ENCODE measurements at places on chromosomes 3 and 15.
A peak's percentile ranks its signal among the peaks of the same experiment; 100 is the strongest.

GRCh38 chr15:95567686-95568085 lies 762.8 kb upstream of the NR2F2 start:
- DNase-seq = peak; percentile 5

- DNase-seq = peak; percentile 25
Observed at GRCh38 chr3:80017369-80017768, 249.6 kb upstream of the ROBO1 start.

GRCh38 chr15:79132770-79133169 lies 42.2 kb upstream of the RASGRF1 start:
- DNase-seq = no peak

DNA sequence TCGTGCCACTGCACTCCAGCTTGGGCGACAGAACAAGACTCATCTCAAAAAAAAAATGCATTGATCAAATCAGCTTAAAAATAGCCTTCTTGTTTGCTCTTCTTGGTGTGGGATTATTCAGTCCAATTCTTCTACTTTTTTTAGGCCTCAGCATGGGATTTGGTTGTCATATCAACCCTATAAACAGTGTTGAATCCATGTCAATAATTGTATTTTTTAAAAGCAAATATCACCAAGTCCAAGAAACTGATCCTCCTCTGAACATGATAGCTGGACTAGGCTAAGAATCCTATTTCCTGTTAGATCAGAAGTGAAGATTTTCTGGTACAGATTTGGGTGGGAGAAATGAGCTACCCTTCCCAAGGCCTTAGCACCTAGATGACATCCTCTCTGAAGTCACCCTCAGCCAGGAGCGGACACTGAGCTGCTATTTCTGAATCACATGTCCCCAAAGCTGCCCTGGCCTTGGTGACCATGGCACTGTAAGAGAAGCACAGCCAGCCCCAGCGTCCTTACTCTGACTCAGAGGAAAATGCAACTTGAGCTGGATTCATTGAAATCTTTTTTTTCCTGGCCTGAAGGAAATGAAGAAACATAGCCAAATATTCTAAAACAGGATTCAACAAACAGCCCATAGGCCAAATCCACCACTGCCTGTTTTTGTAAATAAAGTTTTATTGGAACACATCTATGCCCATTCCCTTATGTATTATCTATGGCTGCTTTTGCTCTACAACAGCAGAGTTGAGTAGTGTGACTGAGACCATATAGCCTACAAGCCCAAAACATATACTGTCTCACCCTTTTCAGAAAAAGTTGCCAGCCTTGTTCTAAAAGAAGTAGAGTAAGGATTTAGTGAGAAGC lies 215.9 kb upstream of the CTDSPL start:
- DNase-seq = no peak

- no peak for DNase-seq
Observed at GRCh38 chr3:126512026-126512425, 5.5 kb downstream of the UROC1 start.

DNA sequence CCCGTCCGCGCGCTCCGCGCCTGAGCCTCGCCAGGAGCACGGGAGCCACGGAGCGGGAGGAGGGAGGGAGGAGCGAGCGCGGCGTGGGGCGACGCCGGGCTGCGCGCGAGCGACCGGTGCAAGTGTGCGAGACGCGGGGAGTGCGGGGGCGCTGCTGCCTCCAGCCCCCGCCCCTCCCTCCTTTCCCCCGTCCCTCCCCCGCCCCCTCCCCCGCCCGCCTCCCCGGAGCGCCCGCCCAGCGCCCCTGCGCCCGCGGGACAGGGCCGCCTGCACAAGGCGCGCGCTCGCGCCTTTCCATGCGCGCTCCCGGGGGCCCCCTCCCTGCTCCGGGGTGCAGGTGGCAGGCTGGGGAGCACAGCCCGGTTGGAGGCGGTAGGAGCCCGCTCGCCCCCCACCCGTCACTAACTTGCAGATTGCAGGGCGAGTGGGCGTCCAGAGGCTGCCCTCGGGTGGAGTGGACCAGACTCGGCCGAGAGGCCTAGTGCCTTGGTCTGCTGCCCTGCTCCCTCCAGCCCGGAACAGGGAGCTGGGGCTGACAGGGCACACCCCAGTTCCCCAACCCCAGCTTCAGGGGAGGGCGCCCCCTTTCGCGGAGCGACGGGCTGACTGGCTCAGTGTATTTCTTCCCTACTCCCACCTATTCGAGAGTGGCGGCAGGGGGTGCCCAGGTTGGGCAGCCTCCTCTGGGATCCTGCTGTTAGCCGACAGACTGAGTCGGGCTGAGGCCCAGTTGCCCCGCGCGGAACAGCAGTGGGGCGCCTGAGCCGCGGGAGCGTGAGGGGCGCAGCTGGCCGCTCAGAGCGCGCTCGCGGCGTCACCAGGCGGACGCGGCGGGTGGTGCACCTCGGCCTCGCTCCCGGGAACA lies at the start of gene WNT7A:
Gene WNT7A (minus strand): TSS at position 126 of the 865 bp plus-strand sequence. CDS start 255 bp downstream, outside the sequence.
- DNase-seq = no peak

DNA sequence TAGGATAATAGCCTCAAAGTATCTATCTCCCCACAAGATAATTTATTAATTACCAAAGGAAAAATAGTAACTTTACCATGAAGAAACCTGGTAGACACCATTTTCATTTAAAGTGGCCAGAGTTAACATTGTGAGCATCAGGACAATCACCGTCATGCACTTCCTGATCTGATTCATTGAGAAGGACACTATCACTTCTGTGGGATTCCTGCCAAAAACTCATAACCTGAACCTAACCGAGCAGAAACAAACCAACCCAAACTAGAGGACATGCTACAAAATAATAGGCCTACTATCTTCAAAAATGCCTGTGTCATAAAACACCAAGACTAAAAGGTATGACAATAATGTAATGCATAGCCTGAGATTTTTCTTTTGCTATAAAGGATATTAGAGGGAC lies 39.0 kb downstream of the FSIP1 start:
- no peak for DNase-seq

GRCh38 chr15:65048241-65048640 lies 3.1 kb downstream of the SLC51B start:
- no peak for DNase-seq

DNA sequence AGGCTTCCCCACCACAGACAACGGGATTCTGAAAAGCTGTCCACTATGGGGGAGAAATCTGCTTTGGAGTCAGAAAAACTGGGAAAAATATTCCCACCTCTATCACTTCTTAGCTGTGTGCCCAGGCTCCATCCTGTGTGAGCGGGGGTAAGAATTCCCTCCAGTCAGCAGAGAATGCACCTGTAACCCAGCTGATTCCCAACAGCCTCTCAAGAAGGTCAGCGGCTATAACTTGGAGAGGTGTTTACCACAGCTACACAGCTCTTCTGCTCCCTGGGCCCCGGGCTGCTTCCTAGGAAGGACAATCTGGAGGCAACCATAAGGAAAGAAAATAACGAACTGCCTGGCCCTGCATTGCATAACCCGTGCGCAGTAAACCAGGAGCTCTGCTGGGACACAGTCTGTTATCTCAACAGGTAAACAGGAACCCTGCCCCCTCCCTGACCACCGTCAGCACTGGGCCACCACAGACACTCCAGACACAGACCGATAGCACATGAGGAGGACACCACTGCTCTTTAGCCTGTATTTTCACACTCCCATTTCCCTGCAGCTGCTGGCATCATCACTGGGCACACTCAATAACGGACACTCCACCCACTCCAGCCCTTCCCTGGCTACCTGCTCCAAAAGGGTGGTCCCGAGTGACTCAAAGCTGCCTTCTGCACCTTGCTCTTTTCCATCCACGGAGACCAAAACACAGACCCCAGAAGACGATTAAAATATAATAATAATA lies 2.1 kb downstream of the RAB43 start:
- DNase-seq = no peak

GRCh38 chr3:126481808-126482502 lies 6.3 kb upstream of the ZXDC start:
- DNase-seq = peak; percentile 6

GRCh38 chr3:151209654-151210053 lies 6.6 kb upstream of the GPR171 start:
- DNase-seq = no peak

GRCh38 chr3:107240183-107241091 lies 136.8 kb upstream of the CCDC54 start:
- DNase-seq = peak; percentile 81

GRCh38 chr3:117314441-117315150 lies 605.0 kb downstream of the TUSC7 start:
- no peak for DNase-seq

GRCh38 chr3:128160661-128161060 lies 7.4 kb downstream of the EEFSEC start:
- DNase-seq = no peak

DNA sequence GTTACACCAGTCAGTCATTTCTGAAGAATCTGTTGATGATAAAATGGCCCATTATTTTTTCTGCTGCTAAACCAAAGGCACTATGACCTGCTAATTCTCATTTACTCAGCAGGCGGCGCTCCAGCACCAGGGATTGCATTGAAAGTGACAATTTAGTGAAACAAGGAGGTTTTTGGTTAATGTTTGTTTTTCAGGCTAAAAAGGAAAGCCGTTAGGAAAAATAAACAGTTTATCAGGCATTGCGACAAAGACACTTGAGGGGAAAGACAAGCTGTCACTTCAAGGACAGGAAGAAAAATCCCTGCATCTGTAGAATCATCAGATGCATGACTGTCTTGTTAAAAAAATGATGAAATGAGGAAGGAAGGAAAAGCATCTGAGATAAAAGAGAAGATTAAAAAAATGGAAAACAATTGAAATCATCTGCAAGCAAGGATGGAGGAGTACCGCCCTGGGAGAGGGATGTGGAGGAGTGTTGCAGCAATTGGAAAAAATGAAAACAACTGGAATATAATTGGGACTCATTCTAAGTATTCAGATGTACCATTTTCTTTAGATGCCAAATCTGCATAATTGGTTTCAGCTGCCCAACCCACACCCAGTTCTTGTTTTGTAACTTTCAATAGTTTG lies 54.0 kb downstream of the NR1D2 start:
- peak; percentile 65 for DNase-seq

GRCh38 chr15:67905628-67906027 lies 65.8 kb upstream of the RNU6-1 start:
- no peak for DNase-seq

GRCh38 chr15:70046679-70047369 lies 50.9 kb downstream of the TLE3 start:
- no peak for DNase-seq

DNA sequence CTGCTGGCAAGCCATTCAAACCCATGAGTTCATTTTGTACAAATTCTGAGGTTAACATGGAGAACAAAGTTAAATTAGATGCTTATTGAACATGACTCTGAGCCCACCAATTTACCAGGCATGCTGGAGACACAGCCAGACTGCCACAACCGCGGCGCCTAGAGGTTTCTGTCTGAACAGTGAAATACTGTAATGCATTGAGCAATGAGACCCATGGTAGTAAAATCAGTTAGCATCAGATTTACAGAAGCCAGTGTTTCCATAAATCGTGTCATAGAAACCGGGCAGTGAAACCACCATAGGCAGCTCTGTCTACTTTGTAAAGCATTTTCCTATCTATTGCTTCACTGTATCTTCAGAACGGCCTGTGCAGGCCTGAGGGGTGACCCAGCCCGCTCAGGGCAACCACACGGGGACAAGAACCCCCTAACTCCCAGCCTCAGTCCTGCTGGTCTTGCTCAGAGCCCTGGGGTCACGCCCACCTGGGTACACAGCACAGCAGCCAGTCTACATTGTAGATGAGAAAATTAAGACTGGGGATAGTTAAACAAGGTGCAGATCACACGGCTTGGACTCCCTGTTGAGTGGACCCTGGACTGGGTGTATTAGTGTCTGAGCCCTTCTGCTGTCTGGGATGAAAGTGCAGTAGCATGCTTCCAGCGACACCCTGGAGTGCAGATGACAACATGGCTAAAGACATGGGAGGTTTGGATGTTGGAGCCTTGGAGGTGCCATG lies 44.2 kb downstream of the MGLL start:
- DNase-seq = no peak

DNA sequence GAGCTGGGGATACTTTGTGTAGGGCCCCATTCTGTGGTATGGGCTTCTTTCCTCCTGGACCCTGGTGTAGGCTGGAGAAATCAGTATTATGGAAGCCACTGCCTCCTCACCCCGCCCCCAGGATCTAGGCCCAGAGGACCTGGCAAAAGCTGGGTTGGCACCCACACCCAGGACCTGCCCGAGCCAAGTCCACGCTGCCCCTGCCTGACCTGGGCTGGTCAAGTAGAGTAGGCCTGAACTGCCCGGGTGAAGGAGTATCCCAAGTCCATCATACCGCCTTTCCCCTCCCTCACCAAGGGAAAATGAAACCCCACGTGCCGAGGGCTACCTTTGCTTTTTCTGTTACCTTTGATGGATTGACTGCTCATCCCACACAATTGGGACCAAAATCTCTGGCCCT lies 37.7 kb upstream of the TRAK1 start:
- DNase-seq = no peak

DNA sequence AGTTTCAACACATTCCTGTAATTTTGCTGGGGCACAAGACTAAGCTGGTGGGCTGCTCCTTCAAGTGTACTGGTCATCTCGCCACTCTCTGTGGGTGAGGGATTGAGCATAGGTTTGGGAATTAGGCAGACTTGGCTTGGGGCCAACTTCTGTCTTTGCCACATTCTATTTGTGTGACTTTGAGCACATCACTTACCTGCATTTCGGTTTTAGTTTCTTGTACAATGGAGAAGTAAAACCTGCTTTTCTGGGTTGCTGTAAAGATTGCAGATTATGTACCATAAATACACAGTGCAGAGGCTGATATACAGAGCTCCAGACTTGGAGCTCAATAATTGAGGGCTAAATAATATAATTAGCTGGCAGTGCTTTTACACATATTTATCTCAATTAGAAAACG lies 162.1 kb downstream of the C3orf38 start:
- no peak for DNase-seq

DNA sequence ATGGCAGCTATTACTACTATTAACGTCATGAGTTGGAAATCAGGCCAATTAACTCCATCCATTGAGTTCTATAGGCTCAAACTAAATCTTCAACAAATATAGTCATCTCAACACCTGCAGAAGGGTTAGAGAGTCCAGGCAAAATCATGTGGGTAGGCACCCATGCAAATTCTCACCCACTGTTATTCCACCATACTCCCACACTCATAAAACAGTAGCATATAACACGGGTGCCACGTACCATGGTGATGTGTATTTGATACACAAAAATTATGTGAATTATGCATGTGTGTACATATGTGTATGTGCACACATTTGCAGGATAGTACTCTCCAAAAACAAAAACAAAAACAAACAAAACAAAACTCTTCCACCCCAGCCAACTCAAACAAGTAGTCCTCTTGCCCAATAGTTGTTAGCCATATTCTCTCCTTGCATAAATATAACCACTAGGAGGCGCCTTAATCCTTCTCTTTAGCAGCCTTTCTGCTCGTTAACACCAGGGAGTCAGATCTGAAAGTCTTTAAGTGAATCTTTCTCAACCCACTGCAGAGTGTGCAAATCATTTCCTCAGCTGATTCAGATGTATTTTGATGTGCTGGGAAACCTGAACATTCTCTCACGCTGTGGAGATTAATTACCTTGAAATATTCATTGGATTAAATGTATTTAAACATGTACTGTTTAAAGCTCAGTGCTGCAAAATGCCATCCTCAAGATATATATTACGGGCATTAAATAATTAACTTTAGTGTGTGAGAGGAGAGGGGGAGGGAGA lies 38.0 kb upstream of the COPB2 start:
- peak; percentile 82 for DNase-seq

GRCh38 chr3:31184261-31185061 lies 290.0 kb upstream of the GADL1 start:
- peak; percentile 62 for DNase-seq

- no peak for DNase-seq
Observed at GRCh38 chr3:45088543-45089358, 57.4 kb downstream of the CDCP1 start.

- DNase-seq = no peak
Observed at GRCh38 chr3:134030379-134031347, 938 bp upstream of the SLCO2A1 start.

- no peak for DNase-seq
Observed at GRCh38 chr3:13884851-13885703, 5.2 kb upstream of the WNT7A start.

Data from astrocyte of the spinal cord (primary cell).